Stimulated activated CD8-positive, alpha-beta memory T cell treated with anti-CD3 and anti-CD28 coated beads, Interleukin-4, amount 100 ng/mL, for 1 hour (primary cell): ENCODE measurements at places on chromosomes 2 and 18.

GRCh38 chr18:79627750-79628294, 51.8 kb upstream of the CTDP1 start:
- DNase-seq, result no peak

DNA sequence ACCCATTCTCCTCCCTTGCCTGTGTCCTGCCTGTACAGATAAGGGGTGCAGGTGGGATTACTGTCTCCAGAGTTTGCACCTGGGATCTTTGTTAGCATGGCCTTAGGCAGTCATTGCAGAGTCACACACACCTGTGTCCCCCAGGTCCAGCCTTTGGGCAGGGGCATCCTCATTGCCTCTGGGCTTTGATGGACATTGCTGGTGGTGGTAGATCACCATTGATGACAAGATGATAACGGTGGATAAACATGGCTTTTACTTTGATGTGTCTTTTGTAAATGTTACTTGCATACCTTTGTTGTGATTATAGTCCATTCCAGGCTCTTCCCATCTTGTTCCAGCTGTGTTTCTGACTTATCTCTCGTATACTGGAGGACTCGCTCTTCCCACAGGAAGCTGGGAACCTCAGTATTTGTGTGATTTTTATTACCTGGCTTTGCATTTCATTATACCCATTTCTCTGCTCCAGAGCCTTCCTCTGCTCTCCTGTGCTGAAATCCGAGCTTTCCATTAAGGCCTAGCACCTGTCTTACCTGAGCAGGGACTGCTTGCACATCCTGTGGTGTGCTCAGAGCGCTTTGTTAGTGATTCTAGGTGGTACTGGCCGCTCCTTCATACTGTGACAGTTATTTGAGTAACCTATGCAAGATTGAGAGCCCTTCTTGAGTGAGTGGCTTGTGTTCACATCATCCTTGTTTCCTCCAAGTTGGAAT, 79.2 kb downstream of the PTPRM start:
- DNase-seq, result no peak

DNA sequence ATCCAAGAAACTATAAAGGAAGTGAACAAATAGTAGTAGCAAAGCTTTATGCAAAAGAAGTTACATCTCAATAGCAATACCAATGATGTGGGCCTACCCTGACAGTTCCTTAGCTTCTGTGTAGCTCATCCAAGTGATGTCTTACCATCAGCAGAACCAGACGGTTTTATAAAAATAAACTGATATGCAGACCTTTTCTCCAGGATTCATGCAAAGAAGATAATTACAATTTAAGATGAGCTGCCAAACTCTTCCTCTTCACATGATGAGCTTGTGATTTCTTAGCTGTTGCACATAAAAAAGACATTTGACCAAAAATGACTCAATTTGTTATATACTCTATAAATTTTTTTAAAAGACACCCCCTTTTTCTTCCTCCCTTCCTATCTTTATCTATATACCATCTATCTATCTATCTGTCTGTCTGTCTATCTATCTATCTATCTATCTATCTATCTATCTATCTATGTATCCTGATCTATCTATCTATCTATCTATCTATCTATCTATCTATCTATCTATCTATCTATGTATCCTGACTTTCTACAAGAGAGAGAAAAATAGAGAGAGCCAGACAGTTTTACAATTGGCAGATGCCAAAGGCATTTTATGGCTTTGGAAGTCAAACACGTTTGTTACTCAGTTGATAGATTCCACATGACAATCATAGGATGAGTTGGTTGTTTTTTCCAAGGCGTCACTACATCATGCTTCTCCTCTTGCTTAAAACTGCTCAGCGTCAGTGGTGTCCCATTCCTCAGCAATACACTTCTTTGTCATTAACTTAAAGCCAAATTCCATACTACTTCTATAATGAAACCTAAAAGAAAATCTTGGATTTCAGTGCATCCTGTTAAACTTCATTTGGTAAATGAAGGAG, 65.9 kb upstream of the ACTR3 start:
- DNase-seq, result no peak

GRCh38 chr18:41845563-41845962, 109.5 kb upstream of the PIK3C3 start:
- no peak for DNase-seq

GRCh38 chr2:232492236-232492848, 4.7 kb upstream of the ECEL1 start:
- no peak for DNase-seq

DNA sequence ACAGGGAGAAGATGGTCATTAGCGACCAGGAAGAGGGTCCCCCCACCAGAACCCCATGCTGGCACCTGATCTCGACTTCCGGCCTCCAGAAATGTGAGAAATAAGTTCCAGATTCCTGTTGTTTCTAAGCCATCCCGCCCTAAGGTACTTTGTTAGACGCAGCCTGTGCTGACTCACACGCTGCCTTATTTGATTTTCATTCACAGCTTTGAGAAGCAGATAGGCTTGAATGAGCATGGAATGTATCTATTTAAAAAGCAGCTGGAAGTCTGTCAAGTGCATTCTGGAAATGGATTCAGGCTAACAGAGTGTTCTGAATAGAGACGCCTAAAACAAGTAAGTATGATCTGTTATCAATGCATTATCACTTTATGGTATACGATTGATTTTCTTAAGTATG, 8.3 kb upstream of the IL1R2 start:
- DNase-seq, result no peak

DNA sequence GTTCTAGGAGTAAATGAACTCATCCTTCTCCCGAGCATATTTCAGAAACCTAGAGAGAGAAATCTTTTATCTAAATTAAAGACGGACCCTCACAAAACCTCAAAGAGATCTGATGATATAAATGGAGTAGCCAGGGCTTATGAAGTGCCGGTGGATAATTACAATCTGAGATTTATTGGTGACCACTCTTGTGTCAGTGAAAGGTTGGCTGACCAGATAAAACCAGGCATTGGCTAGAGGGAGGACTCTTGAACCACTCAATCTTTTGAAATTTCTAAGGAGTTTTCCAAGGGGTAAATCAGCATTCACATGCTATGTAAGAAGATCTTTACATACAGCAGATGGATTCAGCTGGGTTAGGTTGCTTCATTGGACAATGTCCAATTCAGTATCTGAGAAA, 227.3 kb upstream of the MMADHC start:
- DNase-seq, result no peak

DNA sequence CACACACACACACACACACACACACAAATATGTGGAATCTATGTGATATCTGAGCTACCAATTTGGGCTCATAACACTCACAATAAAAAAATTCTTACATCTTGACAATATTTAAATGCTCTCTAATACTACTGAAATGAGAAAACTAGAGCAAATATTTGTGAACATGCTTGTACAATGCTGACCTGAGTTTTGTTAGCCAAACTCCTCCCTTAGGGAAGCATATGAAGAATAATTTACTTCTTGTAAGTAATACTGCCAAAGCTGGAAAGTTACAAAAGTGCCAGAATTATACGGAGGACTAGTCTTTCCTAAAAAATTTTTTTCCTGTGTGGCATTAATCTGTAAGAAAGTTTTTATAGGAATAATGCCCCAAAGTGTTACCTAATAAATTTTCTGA, 18.5 kb downstream of the MBD2 start:
- DNase-seq, result no peak
